Activated naive CD8-positive, alpha-beta T cell treated with anti-CD3 and anti-CD28 coated beads, Interleukin-2, amount 10 ng/mL, durations not matched to agents 7 days and 5 days (primary cell): ENCODE measurements at places on chromosomes 6 and 20.

DNA sequence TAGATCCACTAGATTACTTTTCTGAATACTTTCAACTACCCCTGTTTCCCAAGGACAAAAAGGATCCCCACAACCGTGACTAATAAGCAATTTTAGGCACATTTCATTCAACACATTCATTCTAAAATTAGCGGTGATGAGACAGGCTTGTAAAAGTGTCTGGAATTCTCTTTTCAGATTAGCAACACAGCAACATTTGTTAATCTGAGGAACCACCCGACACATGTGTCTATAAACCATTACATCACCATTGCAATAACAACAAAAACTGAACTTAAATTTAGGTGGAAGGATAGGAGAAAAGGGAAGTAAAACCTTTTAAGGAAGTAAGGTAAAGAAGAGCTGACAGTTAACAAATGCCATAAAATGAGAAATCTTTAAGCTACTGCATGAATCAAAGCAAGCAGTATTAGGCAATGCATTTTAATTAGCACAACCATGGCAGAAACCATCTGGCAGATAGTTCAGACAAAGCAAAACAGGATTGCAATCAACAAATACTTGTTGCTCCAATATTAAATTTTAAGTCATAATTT, 49.1 kb downstream of the MAP3K7 start:
- H3K4me1 ChIP-seq: peaks cover 18% of the 10 kb centered on the region
- H3K4me3 ChIP-seq: no peak overlapping the region
- DNase-seq: no peak
- peaks cover 21% of the 10 kb centered on the region for H3K36me3 ChIP-seq

- H3K4me3 ChIP-seq: no peak overlapping the region
- DNase-seq: no peak
- no peaks in the 10 kb centered on the region for H3K36me3 ChIP-seq
These were observed 225.9 kb upstream of the CITED2 start for GRCh38 chr6:139600343-139600742.

DNA sequence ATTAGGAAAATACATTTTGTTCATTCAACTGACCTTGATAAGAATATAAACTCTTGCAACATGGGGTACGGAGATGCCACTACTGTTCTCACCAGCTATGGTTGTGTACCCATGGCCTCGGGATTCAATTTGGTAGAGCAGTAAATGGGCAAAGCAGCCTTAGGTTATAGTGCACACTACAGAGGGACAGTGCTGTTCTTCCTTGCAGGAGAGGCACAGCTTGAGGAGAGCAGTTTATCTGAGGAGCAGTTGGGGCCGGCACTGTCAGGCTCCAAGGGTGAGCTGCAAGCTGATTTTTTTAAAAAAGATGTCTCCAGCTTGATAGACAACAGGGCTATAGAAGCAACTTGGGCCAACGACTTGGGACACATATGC, 82.4 kb downstream of the SLC35B3 start:
- no peak for DNase-seq
- H3K27me3 ChIP-seq: no peaks in the 10 kb centered on the region
- H3K27ac ChIP-seq: no peak overlapping the region

DNA sequence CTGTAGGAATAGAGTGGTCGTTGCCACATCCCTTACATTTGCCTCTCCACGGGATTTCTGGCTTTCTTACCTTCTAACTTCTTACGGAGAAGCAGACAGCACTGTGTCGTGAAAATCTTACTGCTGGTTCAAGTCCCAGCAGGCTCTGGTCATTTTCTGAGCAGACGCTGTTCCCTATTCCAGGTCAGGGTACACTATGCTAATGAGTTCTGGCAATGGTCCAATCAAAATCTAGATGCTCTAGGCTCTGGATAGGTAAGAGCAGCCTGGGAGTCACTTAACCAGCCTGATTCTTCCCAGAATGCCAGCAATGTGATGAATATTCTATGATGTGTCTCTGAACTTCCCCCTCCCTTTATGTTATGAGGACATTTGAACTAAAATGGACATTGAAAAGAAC, at the start of gene GCM1:
Gene GCM1, minus strand, starts transcription at position 158 of the 400 bp plus-strand sequence. CDS start 3,209 bp downstream, outside the sequence.
- H3K4me1 ChIP-seq: no peaks in the 10 kb centered on the region
- H3K27ac ChIP-seq: no peak within 1 kb of the TSS
- no peaks in the 10 kb centered on the region for H3K36me3 ChIP-seq
- DNase-seq: no peak
- no peaks in the 10 kb centered on the region for H3K27me3 ChIP-seq
- no peak within 1 kb of the TSS for H3K4me3 ChIP-seq

DNA sequence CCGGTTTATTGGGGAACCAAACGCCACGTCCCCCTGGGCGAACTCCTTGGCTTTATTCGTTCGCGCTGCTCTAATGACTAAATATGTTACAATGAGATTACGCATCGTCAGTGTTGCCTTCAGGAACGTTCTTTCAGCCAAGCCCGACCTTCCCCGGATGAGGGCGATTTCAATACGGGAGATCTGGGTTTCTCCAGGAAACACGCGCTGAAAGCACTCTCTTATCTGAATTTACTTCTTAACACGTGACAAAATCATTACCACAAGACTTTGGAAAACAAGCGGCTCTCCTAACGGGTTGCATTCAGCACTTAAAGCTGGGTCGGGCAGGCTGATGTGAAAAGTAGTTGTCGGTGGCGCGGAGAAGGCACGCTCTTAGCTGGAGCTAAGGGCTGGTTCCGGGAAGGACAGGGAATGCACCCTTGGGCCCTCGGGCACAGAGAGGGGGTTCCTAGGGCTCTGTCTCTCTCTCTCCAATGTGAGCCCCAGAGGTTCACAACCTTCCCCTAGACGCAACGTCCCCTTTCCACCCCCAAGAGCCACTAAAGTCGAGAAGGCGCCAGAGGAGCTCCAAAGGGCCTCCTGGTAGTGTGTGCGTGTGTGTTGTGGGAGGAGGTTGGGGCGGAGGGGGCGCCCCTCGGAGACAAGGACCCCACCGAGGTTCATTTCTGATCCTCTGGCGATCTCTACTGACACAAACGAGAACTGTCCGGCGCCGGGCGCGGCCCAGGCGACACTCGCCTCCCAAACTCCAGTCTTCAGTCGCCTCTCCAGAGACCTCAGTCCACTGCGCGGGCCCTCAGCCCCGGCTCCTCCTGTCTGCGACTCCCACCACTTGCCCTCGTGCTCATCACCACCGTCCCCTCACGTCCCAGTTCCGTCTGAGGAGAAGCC, 7.1 kb upstream of the NKX2-2 start:
- H3K36me3 ChIP-seq: peaks cover 1% of the 10 kb centered on the region
- H3K4me3 ChIP-seq: peak overlapping the region; percentile 39
- H3K4me1 ChIP-seq: peaks cover 12% of the 10 kb centered on the region
- DNase-seq: peak; percentile 38

DNA sequence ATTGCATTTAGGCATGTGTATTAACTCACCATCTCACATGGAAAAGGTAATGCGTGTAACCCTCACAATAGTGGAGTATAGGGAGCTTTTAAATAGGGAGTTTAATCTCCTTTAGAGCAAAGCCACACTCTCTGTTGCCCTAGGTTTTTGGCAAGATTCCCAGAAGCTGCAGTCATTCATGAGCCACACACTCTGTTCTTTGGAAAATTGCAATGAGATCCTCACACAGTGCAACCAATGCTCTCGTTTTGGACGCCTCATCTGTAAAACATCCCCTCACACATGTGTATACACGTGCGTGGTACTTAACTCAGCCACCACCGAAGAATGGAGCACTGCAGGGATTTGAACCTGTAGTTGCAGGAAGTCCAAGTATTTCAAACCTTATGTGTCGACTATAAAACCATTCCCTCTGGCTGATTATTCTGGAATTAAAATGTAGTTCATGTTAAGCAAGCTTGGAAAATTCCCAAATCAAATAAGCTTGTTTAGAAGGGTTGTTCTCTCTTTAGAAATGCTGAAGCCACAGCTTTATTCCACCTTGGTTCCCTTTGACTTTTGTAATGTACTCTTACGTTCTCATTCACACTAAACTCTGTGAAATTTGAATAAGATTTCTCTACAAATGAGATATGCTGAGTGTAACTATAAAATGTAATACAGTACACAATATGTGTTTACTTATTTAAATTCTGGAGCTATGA, 489.8 kb upstream of the MANEA start:
- no peak for DNase-seq
- no peak overlapping the region for H3K27ac ChIP-seq
- no peak overlapping the region for H3K4me3 ChIP-seq
- H3K36me3 ChIP-seq: no peaks in the 10 kb centered on the region
- no peaks in the 10 kb centered on the region for H3K4me1 ChIP-seq

GRCh38 chr6:28657769-28658465, 132.2 kb downstream of the GPX5 start:
- H3K27ac ChIP-seq: peak overlapping the region; percentile 55
- DNase-seq: no peak
- H3K27me3 ChIP-seq: peaks cover 65% of the 10 kb centered on the region
- peak overlapping the region; percentile 80 for H3K4me3 ChIP-seq
- peaks cover 20% of the 10 kb centered on the region for H3K4me1 ChIP-seq

GRCh38 chr6:158502263-158502950, 57.5 kb upstream of the TMEM181 start:
- H3K27me3 ChIP-seq: no peaks in the 10 kb centered on the region
- H3K27ac ChIP-seq: no peak overlapping the region
- no peaks in the 10 kb centered on the region for H3K36me3 ChIP-seq
- H3K4me1 ChIP-seq: no peaks in the 10 kb centered on the region

- DNase-seq: no peak
- no peaks in the 10 kb centered on the region for H3K36me3 ChIP-seq
- H3K4me3 ChIP-seq: no peak overlapping the region
- no peaks in the 10 kb centered on the region for H3K4me1 ChIP-seq
- no peak overlapping the region for H3K27ac ChIP-seq
- H3K27me3 ChIP-seq: peaks cover 3% of the 10 kb centered on the region
These were observed 639 bp upstream of the LBP start for GRCh38 chr20:38345643-38346042.

- peaks cover 2% of the 10 kb centered on the region for H3K36me3 ChIP-seq
- H3K27ac ChIP-seq: peak overlapping the region; percentile 76
- H3K4me1 ChIP-seq: peaks cover 4% of the 10 kb centered on the region
- DNase-seq: no peak
- peaks cover 6% of the 10 kb centered on the region for H3K27me3 ChIP-seq
These were observed 207.9 kb upstream of the EYA4 start for GRCh38 chr6:133033263-133033662.

GRCh38 chr6:21752054-21752811, 158.7 kb downstream of the SOX4 start:
- peaks cover 2% of the 10 kb centered on the region for H3K27me3 ChIP-seq
- H3K4me1 ChIP-seq: no peaks in the 10 kb centered on the region
- no peak overlapping the region for H3K4me3 ChIP-seq
- H3K27ac ChIP-seq: no peak overlapping the region
- DNase-seq: no peak
- H3K36me3 ChIP-seq: no peaks in the 10 kb centered on the region

- H3K27me3 ChIP-seq: no peaks in the 10 kb centered on the region
- H3K27ac ChIP-seq: no peak overlapping the region
- no peaks in the 10 kb centered on the region for H3K36me3 ChIP-seq
- H3K4me3 ChIP-seq: no peak overlapping the region
- H3K4me1 ChIP-seq: no peaks in the 10 kb centered on the region
These were observed 53.7 kb downstream of the SMOC2 start for GRCh38 chr6:168494726-168495125.

DNA sequence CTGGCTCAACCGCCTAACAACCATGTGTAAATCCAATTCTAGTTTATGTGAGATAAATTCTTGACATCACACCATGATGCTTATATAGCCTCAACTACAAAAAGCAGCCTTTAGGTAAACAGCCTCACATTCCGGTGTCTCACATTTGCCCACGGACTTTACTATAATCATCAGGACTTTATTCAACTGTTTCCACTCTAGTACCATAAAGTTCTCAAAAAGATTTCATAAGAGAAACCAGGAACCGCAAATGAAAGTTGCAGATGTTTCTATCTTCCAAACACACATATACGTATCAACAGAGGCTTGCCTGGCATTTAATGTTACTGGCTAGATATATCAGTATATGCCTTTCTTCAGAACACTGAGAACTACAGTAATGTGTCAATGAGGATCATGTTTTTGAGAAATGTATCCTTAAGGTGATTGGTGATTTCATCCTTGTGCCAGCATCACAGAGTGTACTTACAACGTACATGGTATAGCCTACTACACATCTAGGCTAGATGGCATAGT, 80.0 kb downstream of the EPB41L2 start:
- peaks cover 3% of the 10 kb centered on the region for H3K4me1 ChIP-seq
- no peaks in the 10 kb centered on the region for H3K27me3 ChIP-seq
- peaks cover 7% of the 10 kb centered on the region for H3K36me3 ChIP-seq
- DNase-seq: no peak
- no peak overlapping the region for H3K27ac ChIP-seq

GRCh38 chr20:53897884-53898555, 172.4 kb downstream of the BCAS1 start:
- peaks cover 4% of the 10 kb centered on the region for H3K36me3 ChIP-seq
- no peaks in the 10 kb centered on the region for H3K27me3 ChIP-seq
- H3K4me1 ChIP-seq: peaks cover 57% of the 10 kb centered on the region
- H3K27ac ChIP-seq: peak overlapping the region; percentile 70

GRCh38 chr20:59318201-59318790, 17.9 kb downstream of the EDN3 start:
- H3K27me3 ChIP-seq: peaks cover 11% of the 10 kb centered on the region
- no peak overlapping the region for H3K27ac ChIP-seq
- no peaks in the 10 kb centered on the region for H3K4me1 ChIP-seq
- DNase-seq: no peak

DNA sequence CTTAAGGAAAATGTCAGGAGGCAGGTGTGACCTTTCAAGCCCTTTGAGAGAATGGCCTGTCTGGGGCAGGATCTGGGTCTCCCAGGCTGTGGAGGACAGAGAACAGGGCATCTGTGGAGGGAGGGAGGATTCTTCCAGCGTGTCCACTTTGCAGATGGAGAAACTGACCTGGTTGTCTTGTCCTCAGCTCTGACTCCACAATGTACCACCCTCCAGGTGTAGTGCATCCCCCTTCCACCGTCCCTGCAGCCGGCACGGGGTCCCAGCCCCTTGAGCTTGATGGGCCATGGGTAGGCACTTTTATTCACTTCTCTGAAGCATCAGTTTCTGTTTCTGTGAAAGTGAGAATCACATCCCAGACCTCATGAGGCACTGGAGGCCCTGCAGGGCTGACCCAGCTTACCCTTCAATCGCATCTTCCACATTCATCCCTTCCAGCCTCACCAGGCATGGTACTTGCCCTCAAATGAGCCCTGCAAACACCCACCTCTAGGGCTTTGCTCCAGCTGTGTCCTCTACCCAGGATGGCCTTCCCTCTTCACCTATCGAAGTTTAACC, 4.6 kb upstream of the TGM2 start:
- DNase-seq: no peak
- no peaks in the 10 kb centered on the region for H3K36me3 ChIP-seq
- peak overlapping the region; percentile 11 for H3K27ac ChIP-seq
- peaks cover 19% of the 10 kb centered on the region for H3K27me3 ChIP-seq
- H3K4me3 ChIP-seq: no peak overlapping the region

- DNase-seq: no peak
- H3K36me3 ChIP-seq: peaks cover 57% of the 10 kb centered on the region
- H3K4me3 ChIP-seq: no peak overlapping the region
- peaks cover 27% of the 10 kb centered on the region for H3K4me1 ChIP-seq
These were observed 33.2 kb downstream of the ADA start for GRCh38 chr20:44618318-44618731.

DNA sequence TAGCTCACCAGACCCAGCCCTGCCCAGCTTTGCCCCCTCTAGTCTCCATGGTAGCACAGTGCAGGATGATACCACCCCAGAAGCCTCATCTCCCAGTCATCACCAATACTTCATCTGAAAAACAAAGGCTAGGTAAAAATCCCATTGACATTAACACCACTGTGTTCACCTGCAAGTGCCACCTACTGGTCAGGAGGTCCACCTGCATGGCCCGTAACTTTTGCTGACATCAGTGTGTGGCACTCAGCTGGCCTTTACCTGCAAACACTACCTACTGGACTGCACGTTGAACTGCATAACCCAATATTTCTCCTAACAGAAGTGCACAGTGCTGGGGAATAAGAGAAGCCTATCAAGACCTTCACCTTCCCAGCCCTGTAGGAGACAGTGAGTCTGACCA, 234.7 kb upstream of the ADGRB3 start:
- DNase-seq: no peak
- H3K27ac ChIP-seq: no peak overlapping the region
- H3K36me3 ChIP-seq: no peaks in the 10 kb centered on the region
- no peaks in the 10 kb centered on the region for H3K27me3 ChIP-seq
